ENCODE measurements at places on chromosomes 7 and 10.

DNA sequence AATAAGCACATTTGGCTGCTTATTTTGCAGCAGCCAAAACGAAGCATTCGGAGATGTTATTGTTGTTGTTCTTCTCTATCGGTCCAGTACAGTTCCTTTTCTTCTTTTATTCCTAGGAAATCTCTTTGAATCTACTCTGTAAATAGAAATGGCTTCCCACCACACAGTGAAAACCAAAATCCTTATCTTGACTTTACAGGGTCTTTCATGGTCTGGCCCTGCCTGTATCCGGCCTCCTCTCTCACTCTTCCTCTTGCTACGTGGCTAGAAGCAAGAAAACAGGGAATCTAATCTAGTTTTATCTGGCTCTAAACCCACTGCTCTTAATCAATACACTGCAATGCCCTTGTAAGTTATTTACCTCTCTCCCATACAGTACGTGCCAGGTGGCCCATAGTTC, 926.0 kb upstream of the C7orf33 start:
- no peaks in the 10 kb centered on the region for H3K4me1 ChIP-seq
- H3K27ac ChIP-seq = no peak overlapping the region
- no peak overlapping the region for H3K4me3 ChIP-seq
- no peaks in the 10 kb centered on the region for H3K36me3 ChIP-seq
- no peak for DNase-seq

DNA sequence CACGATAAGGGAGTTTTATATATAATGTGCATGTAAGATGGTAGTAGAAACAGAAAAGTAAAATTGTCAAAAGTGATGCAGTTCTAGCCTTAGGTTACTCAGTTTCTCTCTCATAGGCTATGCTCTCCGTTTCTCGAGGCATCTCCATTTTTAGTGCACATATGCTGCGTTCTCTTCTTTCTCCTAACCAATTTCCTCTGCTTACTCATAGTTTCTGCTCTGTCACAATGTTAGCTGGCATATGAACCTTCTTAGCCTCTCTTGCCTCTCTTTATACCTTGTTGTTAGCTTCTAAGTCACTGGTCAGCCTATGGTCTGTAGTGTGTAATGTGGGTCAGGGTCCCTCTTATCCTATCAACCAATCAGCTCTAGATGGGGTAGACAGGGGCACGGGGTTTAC, 280.6 kb upstream of the ETV1 start:
- H3K4me3 ChIP-seq = no peak overlapping the region
- DNase-seq = no peak
- H3K27ac ChIP-seq = no peak overlapping the region
- no peaks in the 10 kb centered on the region for H3K36me3 ChIP-seq
- no peaks in the 10 kb centered on the region for H3K27me3 ChIP-seq
- H3K4me1 ChIP-seq = no peaks in the 10 kb centered on the region

DNA sequence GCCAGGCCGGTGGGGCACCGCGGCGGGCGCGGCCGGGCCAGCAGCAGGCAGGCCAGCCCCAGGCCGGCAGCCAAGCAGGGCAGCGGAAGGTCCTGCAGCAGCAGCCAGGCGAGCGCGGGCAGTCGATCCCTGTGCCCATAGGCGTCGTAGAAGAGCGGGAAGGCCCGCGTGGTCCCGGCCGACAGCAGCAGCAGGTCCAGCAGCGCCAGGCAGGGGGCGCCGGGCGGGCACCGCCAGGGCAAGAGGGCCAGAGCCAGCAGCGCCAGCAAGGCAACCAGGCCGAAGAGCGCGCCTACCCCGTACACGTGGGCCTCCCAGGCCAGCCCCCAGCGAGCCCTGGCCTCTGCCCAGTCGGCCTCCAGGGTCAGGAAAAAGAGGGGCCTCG, 8.4 kb upstream of the RBM28 start:
- peaks cover 7% of the 10 kb centered on the region for H3K4me1 ChIP-seq
- peak; percentile 55 for DNase-seq
- H3K36me3 ChIP-seq = no peaks in the 10 kb centered on the region
- H3K27ac ChIP-seq = no peak overlapping the region
- peaks cover 24% of the 10 kb centered on the region for H3K27me3 ChIP-seq

DNA sequence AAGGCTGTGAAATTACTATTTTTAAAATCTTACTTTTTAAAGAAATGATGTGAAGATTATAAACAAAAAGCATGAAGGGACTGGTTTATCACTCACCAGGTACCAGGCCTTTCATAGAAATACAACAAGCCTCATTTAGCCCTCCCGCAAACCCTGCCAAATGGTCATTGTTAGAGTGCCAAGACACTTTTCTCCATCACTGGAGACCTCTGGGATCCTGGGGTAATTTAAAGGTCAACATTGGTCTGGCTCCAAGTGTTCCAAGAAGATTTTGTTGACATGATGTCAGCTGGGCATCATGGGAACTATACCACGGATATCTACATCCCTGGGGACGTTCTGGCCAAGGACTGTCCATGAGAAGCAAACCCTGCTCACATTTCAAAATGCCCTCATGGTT, 138.0 kb upstream of the FRMD4A start:
- H3K27me3 ChIP-seq = no peaks in the 10 kb centered on the region
- H3K4me1 ChIP-seq = no peaks in the 10 kb centered on the region
- DNase-seq = no peak
- H3K36me3 ChIP-seq = no peaks in the 10 kb centered on the region

DNA sequence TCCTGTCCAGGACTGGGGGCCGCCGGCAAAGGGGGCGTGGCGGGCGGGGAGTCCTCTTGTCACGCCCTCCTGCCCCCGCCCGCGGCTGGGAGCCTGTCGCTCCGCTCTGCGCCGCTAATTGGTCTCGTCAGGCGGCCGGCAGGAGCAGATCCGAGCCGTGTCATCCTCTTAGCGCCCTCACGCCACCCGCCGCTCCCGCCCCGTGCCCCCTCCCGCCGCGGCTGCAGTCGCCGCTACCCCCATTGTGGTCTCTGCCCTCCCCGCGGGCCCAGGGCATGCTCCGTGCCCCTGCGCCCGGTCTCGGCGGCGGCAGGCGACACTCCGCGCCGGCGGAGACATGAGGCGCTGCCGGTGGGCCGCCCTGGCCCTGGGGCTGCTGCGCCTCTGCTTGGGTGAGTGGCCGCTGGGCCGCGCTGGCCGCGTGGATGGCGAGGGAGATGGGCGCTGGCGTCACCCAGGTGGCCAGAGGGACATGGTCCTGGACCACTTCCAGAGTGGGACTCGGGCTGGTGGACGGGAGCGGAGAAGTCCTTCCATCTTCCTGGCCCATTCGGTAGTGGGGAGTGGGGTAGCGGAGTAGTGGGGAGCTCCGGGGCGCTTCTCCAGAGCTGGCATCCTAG, at the start of gene CDHR1:
TSS of gene CDHR1 (plus strand) at position 114 of the 620 bp plus-strand sequence. CDS start at position 338, 224 bp downstream.
- H3K36me3 ChIP-seq = no peaks in the 10 kb centered on the region
- H3K4me3 ChIP-seq = peak within 1 kb of the TSS; percentile 53
- peak; percentile 17 for DNase-seq
- H3K27me3 ChIP-seq = peaks cover 24% of the 10 kb centered on the region
- H3K27ac ChIP-seq = no peak within 1 kb of the TSS

GRCh38 chr7:155357573-155358041, 59.9 kb downstream of the INSIG1 start:
- no peak overlapping the region for H3K4me3 ChIP-seq
- DNase-seq = no peak
- H3K4me1 ChIP-seq = peaks cover 12% of the 10 kb centered on the region
- H3K27me3 ChIP-seq = peaks cover 76% of the 10 kb centered on the region
- no peak overlapping the region for H3K27ac ChIP-seq

GRCh38 chr10:13993169-13993568, 337.6 kb downstream of the FRMD4A start:
- DNase-seq = no peak
- H3K4me3 ChIP-seq = no peak overlapping the region
- H3K4me1 ChIP-seq = peaks cover 42% of the 10 kb centered on the region
- H3K27me3 ChIP-seq = no peaks in the 10 kb centered on the region
- peak overlapping the region; percentile 18 for H3K27ac ChIP-seq
- H3K36me3 ChIP-seq = no peaks in the 10 kb centered on the region

DNA sequence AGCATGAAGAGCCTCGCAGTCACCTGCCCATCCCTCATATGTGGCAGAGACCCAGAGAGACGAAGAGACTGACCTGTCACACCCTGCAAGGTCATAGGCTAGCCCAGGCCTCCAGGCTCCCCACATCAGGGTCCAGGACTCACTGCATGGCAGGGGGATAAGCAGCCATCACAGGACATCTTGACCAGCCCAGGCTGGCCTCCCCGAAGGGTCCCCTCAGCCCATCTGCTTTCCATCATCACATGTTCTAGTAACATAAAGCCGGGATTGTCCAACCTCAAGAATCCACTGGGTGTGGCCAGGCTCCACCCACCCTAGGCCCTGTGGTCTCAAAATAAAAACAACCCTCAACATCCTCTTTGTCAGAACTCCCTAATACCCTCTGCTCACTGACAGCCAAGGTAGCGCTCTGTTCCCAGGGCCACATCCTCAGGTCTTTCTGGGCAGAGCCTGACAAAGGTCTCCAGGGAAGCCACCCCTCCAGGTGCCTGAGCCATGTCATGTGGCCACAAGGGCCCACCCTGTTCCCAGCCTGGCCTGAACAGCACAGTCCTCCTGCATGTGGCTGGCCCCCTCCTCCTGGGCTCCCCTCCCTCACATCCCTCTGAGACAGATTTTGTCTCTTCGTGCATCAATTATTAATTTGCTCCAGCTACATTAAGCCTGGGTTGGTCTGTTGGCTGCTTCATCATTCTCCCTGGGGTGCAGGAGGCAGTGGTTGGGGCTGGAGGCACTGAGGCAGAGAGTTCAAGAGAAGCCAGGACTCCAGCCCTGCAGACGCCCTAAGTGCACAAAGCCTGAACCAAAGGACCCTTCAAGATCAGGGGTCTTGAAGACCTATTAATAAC, 131.8 kb upstream of the UNC5B start:
- no peak overlapping the region for H3K4me3 ChIP-seq
- H3K4me1 ChIP-seq = peaks cover 20% of the 10 kb centered on the region
- peak; percentile 1 for DNase-seq
- H3K36me3 ChIP-seq = no peaks in the 10 kb centered on the region
- H3K27ac ChIP-seq = no peak overlapping the region
- H3K27me3 ChIP-seq = no peaks in the 10 kb centered on the region

DNA sequence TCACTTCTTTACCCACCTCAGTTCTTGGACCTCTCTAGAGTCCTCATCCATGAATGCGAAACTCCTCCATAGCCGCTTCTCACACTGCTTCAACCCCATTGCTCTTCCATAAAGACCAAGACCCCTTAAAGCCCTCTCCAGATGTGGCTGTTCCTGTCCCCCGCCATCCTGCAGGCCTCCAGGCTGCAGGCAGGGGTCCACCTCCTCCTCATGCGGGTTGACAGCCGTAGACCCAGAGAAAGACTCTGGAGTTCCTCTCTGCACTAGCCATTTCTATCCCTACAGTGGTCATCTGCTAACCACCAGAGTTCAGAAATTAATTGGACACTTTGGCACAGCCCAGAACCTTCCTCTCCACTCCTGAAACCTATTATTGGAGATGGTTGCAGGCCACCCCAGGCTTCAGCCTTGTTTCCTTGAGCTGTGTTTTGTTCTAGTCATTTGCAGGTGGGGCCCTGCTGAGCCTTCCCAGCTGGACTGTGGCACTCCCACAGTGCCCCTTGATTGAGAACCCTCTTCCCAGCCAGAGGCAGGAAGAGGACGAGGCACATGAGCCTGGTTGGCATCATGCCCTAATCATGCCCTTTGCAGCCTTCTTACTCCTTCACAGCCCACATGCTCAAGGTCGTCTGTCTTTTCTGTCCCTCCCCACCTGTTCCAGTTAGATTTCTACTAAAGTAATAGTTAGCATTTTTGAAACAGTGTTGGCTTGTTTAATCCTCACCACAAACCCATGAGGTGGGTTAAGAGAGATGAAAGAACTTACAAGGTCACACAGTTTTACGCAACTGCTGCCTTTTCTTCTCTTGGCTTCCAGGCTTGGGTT, 23.9 kb downstream of the CUL1 start:
- H3K27me3 ChIP-seq = no peaks in the 10 kb centered on the region
- no peaks in the 10 kb centered on the region for H3K36me3 ChIP-seq
- H3K27ac ChIP-seq = no peak overlapping the region
- no peak overlapping the region for H3K4me3 ChIP-seq
- DNase-seq = no peak

DNA sequence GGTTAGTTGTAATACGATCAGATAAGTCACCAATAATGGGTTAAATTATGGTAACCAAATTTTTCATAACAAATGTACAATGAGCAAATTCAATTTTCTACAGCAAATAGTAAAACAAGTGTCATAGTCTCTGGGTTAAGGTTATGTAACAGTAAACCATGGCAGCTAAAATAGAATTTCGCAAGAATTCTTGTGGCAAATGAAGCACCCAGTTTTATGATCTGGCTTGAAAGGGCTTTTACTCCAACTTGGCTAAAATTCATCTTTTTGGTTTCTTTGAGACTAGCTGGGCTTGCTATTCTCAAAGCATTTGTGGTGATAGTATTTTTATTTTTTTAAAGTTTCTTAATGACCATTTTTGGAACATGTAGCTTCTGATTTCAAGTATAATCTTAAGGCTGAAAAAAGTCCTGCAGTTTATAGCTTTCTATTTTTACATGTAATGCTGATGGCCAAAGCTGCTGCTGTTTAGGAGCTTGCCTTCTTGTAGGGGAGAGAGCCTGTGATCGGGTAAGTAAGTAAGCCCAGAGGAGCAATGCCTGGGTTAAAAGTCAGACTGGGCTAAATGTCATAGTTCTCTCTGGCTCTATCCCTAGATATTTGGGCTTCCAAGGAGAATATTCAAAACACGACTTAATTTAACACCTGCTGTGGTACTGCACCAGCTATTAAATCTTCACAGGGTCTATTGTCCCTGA, 55.5 kb upstream of the SYPL1 start:
- H3K36me3 ChIP-seq = no peaks in the 10 kb centered on the region
- H3K27me3 ChIP-seq = no peaks in the 10 kb centered on the region
- peak overlapping the region; percentile 1 for H3K27ac ChIP-seq
- DNase-seq = no peak
- no peak overlapping the region for H3K4me3 ChIP-seq
- peaks cover 14% of the 10 kb centered on the region for H3K4me1 ChIP-seq

DNA sequence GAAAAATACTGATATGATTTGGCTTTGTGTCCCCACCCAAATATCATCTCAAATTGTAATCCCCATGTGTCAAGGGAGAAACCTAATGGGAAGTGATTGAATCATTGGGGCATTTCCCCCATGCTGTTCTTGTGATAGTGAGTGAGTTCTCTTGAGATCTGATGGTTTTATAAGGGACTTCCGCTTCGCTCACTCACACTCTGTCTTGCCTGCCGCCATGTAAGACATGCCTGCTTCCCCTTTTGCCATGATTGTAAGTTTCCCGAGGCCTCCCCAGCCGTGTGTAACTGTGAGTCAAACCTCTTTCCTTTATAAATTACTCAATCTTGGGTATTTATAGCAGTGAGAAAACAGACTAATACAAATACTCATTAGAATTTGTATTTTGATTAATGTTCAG, 5.1 kb upstream of the MRPS17 start:
- H3K27me3 ChIP-seq = no peaks in the 10 kb centered on the region
- H3K4me1 ChIP-seq = no peaks in the 10 kb centered on the region
- no peak for DNase-seq
- no peak overlapping the region for H3K27ac ChIP-seq
- H3K4me3 ChIP-seq = no peak overlapping the region
